ENCODE measurements at places on chromosomes 7 and 10. TPM values are rescaled to one million over a fixed set of nuclear protein-coding genes. Genes with fewer than 3 reads are reported as not detected.

DNA sequence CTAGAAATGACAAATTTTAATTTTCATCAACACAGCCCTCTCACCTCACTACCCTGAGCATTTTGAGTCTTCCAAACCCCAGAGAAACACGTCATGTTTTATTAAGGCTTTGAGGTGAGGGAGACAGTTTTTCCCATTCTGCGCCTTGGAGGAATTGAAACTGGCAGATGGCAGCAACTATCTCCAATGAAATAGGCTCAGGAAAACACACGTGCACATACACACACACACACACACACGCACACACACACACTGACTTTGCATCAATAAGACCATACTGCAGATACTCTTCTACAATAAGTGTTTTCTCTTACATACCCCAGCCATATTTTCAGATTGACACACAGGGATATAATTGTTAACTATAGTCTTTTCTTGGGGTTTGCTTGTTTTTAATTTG lies 3.2 kb upstream of the SFTPA2 start:
- DNase-seq, result no peak

- DNase-seq, result no peak
Measured at GRCh38 chr7:50614721-50615518, 49.7 kb upstream of the DDC start.

GRCh38 chr10:71255808-71256660 lies 43.7 kb downstream of the UNC5B start:
- DNase-seq, result no peak

- no peak for DNase-seq
Measured at GRCh38 chr10:69803809-69804208, 2.1 kb downstream of the COL13A1 start.

Gene NOS3
- total RNA-seq, result 0.15 TPM

Gene CTTNBP2
- 47.5 TPM for total RNA-seq

DNA sequence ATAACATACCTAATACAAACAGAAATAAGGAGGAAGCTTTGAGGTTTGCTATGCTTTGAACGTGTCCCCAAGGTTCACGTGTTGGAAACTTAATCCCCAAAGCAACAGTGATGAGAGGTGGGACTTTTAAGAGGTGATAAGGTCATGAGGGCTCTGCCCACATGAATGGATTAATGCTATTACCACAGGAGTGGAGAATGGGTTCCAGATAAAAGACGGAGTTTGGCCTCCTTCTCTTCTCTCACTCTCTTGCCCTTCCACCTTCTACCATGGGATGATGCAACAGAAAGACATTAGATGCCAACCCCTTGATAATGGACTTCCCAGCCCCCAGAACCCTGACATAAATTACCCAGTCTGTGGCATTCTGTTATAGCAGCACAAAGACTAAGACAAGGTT lies 9.6 kb downstream of the ITGB1 start:
- DNase-seq, result no peak

Gene AGMO
- 0.35 TPM for total RNA-seq

- no peak for DNase-seq
Measured at GRCh38 chr7:13198727-13199126, 511.3 kb downstream of the ARL4A start.

Gene TMEM248
- 82.5 TPM for total RNA-seq

Gene FAM25G
- total RNA-seq, result not detected

DNA sequence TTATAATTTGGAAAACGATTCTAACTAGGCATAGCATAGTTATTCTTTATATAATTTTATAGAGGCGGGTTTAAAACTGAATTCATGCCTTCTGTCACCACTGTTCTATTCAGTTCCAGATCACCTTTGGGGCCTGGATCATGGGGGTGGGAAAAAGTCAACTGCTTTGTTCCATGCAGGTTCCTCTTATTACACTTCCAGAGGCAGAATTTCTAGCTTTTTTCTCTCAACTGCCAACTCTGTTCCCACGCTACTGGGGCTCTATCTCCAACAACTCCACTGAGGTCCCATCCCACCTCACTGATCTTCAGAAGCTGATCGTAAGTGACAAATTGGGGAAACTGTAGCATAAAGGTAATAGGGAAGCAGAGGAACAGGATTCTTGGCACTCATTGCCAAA lies 283.6 kb upstream of the IMMP2L start:
- no peak for DNase-seq

Gene PRKAR2B
- 0.80 TPM for total RNA-seq

Gene CDH23
- not detected for total RNA-seq

DNA sequence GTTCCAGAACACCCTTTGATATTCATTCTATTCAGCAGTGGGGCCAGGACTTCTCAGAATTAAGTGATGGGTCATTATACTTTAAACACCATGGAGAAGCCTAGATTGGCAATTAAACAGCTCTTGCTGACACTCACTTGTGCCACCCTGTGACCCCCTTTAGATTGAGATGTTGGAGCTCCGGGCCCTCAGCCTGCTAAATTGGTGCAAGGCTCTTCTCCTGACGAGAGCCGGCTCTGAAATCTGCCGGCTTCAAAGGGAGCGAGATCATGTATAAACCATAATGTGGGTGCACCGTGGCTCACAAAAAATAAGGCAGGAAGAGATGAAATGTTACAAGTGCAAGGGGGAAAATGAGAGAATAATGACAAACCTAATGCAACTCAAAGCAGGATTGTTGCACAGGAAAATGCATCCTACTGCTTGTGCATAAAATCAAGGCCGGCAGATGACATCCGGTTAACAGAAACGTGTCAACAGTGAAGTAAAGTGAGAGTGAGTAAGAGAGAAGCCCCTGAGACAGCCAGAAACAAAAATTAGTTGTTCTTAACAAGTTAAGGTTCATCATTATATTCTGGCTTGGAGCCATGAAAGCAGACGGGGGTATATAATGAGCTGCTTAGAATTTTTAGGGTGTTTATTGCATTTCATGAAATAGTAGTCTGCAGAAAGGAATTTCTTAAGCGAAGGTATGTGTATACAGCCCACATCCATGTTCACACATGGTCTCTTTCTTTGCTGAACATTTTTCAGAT lies 198.2 kb downstream of the TCF7L2 start:
- DNase-seq, result no peak

DNA sequence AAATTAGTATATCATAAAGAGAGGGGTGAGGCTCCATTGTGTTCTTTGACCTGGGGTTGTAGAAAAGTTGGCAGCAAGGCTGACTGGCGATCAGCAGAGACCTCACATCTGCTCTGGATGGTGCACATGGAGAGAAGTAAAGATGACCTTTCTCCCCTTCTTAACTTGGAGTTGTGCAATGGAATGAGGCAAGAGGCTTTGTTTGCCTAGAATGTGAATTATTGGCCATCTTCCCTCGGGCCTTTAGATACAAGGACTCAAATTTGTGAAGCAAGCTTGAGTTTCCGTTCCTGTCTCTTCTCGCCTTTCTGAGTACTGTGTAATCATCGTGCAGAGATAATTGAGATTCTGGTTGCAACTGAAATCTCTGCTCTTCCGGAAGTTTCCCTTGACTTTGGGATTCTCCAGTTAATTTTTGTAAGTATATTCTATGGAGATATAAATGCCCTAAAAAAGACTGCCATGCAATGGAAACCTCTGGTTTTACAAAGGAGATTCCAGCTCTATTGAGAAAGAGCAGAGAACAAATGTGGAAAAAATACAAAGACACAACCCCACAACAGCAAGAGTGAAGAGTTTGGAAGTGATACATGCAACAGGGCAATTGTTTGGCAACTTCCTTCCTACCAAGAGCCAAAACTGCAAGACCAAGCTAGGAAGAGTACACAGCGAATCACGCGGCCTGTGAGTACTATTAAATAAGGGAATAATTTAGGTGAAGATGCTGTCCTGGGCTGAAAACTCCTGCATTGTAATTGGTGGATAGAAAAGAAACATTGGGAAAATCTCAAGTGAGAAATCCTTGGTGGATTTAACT lies 542.3 kb upstream of the NRP1 start:
- DNase-seq, result peak; percentile 43

DNA sequence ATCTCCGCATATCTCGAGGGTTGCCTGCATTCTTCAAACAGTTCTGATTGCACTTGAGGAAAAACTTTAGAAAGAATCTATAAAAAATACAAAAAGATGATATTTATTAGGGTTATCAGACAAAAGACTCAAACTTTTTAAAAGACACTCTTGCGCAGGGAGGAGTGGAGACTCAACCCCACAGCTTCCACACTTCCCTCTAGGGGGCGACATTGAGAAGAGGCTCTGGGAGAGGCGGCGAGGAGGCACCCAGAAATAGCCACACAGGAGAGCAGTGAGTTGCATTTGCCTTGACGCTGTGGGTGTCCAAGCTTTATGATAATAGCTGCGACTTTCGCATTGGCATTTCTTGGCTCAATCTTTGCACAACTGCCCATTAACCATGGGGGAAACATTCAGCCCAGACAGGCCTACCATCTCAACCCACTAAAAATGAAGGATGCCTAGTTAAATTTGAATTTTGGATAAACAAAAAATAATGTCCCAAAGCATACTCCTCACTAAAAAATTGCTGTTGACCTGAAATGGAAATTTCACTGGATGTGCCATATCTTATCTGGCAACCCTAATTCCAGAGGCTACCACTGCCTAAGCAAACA lies 86.2 kb downstream of the EBF3 start:
- DNase-seq, result no peak

- DNase-seq, result no peak
Measured at GRCh38 chr7:4260867-4261600, 421.1 kb upstream of the FOXK1 start.

DNA sequence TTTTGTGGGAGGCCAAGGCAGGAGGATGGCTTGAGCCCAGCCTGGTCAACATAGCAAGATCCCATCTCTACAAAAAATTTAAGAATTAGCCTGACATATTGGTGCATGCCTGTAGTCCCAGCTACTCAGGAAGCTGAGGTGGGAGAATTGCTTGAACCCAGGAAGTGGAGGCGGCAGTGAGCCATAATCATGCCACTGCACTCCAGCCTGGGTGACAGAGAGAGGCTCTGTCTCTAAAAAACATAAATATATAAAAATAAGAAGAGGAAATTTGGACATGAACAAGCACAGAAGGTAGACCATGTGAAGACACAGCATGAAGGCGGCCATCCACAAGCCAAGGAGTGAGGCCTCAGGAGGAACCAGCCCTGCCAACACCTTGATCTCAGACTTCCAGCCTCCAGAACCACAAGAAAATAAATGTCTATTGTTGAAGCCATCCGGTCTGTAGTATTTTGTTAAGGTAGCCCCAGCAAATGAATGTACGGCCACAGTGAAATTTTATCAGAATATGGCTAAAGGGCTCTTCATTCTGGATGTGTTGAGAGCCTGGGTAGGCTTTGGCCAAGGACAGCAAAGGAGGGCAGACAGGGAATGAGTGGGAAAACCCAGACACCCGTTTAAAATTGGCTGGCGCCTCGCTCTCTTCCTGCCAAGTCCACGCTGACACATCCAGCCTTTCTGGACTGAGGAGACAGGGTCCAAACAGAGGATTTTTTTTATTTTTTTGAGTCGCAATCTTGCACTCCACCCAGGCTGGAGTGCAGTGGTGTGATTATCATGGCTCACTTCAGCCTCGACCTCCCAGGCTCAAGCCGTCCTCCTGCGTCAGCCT lies 12.9 kb upstream of the GRID2IP start:
- DNase-seq, result no peak

Gene PNLIPRP1
- not detected for total RNA-seq

GRCh38 chr7:95440394-95441038 lies 5.7 kb upstream of the PON2 start:
- DNase-seq, result peak; percentile 72

Gene EIF4EBP2
- 30.9 TPM for total RNA-seq

DNA sequence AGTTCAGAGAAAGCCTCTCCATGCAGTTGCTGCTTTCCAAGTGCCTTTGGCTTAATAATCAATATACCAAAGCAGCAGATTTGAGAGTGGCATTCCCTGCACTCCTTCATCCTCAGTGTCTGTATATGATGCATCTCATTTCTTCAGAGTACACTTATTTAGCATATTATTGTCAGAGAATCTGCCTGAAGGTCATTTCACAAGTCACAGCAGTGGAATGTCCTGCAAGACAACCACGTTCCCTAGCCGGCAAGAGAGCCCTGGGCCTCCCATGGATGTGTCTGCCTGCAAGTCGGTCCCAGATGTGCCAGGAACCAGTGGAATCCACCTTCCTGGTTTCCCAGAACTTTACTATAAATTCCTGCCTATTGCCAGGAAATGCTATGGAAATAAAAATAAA lies 289.4 kb upstream of the IGFBP3 start:
- no peak for DNase-seq

DNA sequence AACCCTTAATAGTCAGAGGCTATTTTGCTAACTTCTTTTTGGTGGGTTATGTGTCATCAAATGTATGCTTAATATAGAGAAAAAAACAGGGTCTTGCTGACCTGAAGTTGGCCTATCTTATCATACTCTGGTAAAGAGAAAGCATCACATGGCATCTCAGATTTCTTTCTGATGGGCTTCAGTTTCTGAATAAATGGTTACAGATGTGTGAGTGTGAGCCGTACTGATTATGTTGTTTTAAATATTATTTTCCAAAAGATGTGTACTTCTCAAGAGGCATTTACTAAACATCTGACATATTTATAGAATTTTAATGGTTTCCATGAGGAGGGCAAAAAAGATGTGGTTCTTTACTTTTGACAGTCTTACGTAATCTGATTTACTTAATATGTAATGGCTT lies 28.4 kb downstream of the BBS9 start:
- no peak for DNase-seq

Gene NUTM2B
- total RNA-seq, result not detected

Gene PNLIPRP3
- total RNA-seq, result not detected

Gene PLAC9
- total RNA-seq, result not detected

Gene HOXA6
- 22.0 TPM for total RNA-seq

DNA sequence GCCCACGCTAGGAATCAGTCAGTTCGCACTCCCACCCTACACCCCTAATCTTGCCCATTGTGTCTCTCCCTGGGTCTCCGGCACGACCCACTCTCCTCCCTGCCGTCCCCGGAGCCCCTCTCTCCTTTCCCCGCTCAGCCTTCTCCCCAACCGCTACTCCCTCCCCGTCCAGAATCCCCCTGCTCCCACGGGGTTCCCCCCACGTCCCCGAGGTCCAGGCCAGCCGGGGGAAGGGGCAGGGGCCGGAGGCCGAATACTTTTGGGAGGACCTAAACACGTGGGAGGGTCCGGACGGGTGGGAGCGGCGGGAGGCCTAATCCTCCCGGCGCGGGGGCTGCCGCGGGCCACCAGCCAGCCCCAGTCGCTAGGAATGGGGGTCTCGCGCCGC lies 560 bp downstream of the RARRES2 start:
- DNase-seq, result no peak

DNA sequence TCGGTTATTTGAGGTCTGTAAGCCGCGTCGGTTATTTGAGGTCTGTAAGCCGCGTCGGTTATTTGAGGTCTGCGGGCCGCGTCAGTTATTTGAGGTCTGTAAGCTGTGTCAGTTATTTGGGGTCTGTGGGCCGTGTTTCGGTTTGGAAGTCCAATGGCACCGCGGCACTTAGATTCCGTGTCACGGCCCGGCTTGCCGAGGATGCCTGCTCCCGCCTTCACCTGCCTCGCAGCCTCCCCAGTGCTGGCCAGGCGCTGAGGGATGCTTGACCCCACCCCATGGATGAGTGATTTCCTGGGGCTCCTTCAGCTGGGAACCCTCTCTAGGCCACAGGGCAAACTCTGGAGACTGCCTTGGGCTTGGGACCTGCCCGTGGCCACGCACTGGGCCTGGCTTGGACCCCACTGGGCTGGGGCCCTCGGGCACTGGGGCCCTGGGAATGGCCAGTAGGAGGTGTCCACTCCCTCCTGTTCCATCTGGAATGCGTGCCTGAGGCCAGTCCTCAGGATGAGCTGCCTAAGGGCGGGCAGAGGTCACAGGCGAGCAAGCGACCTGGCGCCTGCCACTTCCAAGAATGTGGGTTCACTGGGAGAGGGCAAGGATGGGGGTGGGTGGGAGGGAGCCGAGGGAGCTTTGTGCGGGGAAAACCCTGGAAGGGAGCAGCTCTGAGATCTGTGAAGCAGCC lies 25.6 kb downstream of the ADGRA1 start:
- no peak for DNase-seq

All from renal cortical epithelial cell (primary cell).